H7 (cell line): ENCODE measurements at places on chromosomes 4 and X. TPM values are rescaled to one million over a fixed set of nuclear protein-coding genes. Genes with fewer than 3 reads are reported as not detected.

Gene EVC2
- 6.2 and 7.5 TPM in 2 replicates for total RNA-seq

Gene CXXC4
- 0.67 and 0.83 TPM in 2 replicates for total RNA-seq

Gene ITGB1BP2
- total RNA-seq, result 0.66 and 4.2 TPM in 2 replicates

Gene GLOD5
- total RNA-seq, result not detected in 2 replicates
